Subcutaneous preadipocyte (primary cell): ENCODE measurements at places on chromosomes 13 and 19. TPM values are rescaled to one million over a fixed set of nuclear protein-coding genes. Genes with fewer than 3 reads are reported as not detected.

Gene CRX
- not detected in 2 replicates for total RNA-seq

Gene SERTAD1
- 13.3 and 14.0 TPM in 2 replicates for total RNA-seq

Gene EDDM13
- not detected in 2 replicates for total RNA-seq

Gene PEAK3
- not detected in 2 replicates for total RNA-seq

Gene ATP8B3
- total RNA-seq: 1.8 and 2.0 TPM in 2 replicates

Gene ZNF547
- 0.73 and 1.8 TPM in 2 replicates for total RNA-seq

Gene ZNF554
- 1.6 and 2.9 TPM in 2 replicates for total RNA-seq

Gene ZNF615
- total RNA-seq: 8.6 and 8.8 TPM in 2 replicates

Gene KLK15
- total RNA-seq: not detected in 2 replicates

Gene RAB3A
- 1.1 and 1.2 TPM in 2 replicates for total RNA-seq

Gene ERICH6B
- not detected in 2 replicates for total RNA-seq

Gene KLK8
- not detected in 2 replicates for total RNA-seq

Gene DZIP1
- 20.2 and 26.4 TPM in 2 replicates for total RNA-seq

Gene CCDC8
- total RNA-seq: 15.4 and 20.9 TPM in 2 replicates

Gene RFPL4AL1
- not detected in 2 replicates for total RNA-seq

Gene ZNF98
- total RNA-seq: 0.20 and 0.37 TPM in 2 replicates

Gene KEAP1
- 65.4 and 67.6 TPM in 2 replicates for total RNA-seq

Gene SIGLEC7
- not detected in 2 replicates for total RNA-seq

Gene SYNGR4
- total RNA-seq: not detected in 2 replicates

Gene CD22
- total RNA-seq: 1.4 TPM in 1 of 2 replicates, not detected in the other

Gene SLAIN1
- 0.59 TPM in 1 of 2 replicates, not detected in the other for total RNA-seq

Gene CEACAM19
- 1.1 and 1.4 TPM in 2 replicates for total RNA-seq

Gene NDUFA13
- total RNA-seq: 140 and 223 TPM in 2 replicates

Gene WDR88
- not detected in 2 replicates for total RNA-seq

Gene RETN
- total RNA-seq: not detected in 2 replicates

Gene TTC9B
- not detected in 2 replicates for total RNA-seq

Gene JSRP1
- total RNA-seq: not detected in 2 replicates

Gene OCEL1
- total RNA-seq: 2.5 and 2.9 TPM in 2 replicates

Gene PRTN3
- not detected in 2 replicates for total RNA-seq

Gene MYO1F
- 0.20 and 0.73 TPM in 2 replicates for total RNA-seq

Gene MYCBP2
- total RNA-seq: 73.5 and 87.4 TPM in 2 replicates

Gene KIR2DL3
- not detected in 2 replicates for total RNA-seq

Gene IGSF23
- total RNA-seq: not detected in 2 replicates

Gene KLK11
- not detected in 2 replicates for total RNA-seq

Gene DCT
- total RNA-seq: 0.37 TPM in 1 of 2 replicates, not detected in the other

Gene ETV2
- total RNA-seq: 0.37 and 0.39 TPM in 2 replicates

Gene ZNF599
- total RNA-seq: 4.8 and 5.9 TPM in 2 replicates
